Right atrium auricular region (tissue), 2 donors: ENCODE measurements at places on chromosomes 7 and 10.

DNA sequence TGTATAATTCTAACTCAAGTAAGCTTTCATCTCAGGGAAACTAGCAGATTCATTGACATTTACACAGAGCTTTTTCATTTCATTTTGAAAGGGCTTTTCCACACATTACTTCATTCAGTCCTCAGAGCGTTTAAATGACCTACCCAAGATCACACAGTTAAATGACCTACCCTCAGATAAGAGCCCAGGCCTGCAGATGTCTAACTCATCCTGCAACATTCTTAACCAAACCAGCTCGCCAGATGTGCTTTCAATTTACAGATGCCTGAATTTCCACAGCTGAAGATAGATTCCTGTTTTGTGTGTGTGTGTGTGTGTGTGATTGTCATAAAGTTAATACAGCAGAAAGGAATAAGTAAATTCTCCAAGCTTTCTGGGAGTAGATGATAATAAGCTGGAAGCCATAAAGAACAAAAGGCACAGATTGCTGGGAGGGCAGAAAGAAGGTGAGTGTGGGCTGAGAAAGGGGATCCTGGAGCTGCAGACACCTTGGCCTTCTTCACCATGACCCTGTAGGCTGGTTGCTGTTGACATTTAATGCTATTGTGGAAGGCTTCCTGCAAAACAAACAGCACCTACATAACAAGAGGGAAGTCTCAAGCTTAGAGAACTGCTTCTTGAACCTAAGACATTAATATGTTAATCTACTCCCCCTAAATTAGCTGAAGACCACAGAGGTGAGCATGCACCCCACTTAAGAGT, 489.7 kb upstream of the CELF2 start:
- DNase-seq, result peak; percentile 11

DNA sequence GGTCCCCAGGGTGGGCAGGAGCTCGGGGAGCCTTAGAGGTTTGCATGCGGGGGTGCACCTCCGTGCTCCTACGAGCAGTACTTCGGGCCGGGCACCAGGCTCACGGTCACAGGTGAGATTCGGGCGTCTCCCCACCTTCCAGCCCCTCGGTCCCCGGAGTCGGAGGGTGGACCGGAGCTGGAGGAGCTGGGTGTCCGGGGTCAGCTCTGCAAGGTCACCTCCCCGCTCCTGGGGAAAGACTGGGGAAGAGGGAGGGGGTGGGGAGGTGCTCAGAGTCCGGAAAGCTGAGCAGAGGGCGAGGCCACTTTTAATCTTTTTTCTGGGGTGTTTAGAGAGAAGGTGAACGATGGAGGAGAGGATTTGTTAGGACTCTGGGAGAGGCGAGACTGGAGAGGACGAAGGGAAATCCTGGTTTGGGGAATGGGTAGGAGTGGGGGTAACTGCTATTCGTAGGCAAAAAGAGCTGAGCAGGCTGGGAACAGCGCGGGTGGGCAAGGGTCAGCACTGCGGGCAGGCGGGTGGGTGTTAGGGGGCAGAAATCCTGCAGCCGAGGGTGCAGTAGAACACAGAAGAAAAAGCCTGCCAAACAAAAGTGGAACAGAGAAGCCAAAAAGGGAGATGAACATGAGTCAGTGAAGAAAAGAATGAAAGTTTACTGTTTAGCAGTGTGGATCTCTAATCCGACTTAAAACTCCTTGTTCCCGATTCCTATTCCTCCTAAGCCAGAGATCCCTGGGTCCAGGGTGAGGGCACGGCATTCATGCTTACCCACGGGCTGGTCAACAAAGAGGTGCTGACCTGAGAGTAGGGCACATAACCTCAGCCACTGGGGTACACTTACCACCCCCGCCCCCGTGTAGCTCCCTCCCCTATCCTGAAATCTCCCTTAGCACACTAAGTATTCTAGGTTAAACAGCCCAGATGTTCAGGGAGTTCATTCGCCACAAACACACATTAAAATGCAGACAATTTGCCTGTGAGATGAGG, 26.9 kb downstream of the PRSS2 start:
- peak; percentile 56 for DNase-seq

GRCh38 chr7:116212869-116213268, 2.5 kb downstream of the TES start:
- no peak for DNase-seq

- no peak for DNase-seq
Observed at GRCh38 chr7:106756884-106757283, 95.9 kb upstream of the CCDC71L start.

GRCh38 chr10:129550076-129550475, 83.0 kb downstream of the MGMT start:
- DNase-seq, result no peak

DNA sequence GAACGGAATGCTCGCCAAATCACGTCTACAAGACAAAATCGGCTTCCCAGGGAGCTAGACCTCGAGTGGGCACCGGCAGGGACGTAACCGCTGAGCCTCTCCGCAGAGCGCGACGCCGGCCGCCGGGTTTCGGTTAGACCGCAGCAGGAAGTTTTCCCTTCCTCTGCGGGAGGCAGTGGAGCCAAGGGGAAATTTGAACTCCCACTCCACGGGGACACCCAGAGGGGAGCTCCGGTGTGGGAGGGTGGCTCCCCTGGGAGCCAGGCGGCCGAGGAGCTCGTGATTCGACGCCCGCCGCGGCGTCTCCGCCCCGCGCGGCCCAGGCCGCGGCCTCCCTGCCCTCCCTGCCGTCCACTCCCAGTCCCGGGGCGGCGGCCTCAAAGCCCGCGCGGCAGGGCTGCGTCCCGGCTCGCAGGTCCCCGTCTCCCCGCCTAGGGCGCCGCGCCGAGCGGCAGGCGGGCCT, 426 bp downstream of the SYPL1 start:
- peak; percentile 65 for DNase-seq

GRCh38 chr7:39851466-39852045, 98.5 kb upstream of the CDK13 start:
- no peak for DNase-seq

DNA sequence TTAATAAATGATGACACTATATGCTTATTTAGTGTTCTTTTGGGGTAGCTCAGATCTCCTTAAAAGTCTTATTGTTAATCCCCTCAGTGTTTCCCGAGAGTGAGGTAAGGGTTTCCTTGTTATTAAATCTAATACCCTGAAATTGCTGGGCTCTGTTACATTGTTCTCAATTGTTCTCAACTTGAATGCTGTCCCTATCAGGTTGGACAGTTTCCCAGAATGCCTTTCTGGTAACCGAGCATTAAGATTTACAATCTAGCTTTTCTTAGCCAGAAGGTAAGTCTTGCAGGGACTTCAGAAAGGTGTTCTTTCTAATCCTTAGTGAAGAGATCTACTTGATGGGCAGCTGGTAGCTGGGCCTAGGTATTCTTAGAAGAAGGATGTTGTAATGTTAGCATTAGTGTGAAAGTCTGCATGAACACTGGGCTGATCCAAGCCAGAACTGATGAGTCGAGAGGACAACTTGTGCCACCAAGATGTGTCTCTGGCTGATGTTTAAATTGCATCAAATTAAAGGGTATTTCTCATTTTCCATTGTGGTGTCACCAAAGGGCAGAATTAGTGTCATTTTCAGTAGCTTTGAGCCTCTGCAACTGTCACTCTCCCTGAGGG, 89.9 kb downstream of the SND1 start:
- no peak for DNase-seq

- no peak for DNase-seq
Observed at GRCh38 chr7:22911889-22912288, 89.2 kb upstream of the TOMM7 start.

- no peak for DNase-seq
Observed at GRCh38 chr7:27096768-27097514, 1.1 kb upstream of the HOXA1 start.

DNA sequence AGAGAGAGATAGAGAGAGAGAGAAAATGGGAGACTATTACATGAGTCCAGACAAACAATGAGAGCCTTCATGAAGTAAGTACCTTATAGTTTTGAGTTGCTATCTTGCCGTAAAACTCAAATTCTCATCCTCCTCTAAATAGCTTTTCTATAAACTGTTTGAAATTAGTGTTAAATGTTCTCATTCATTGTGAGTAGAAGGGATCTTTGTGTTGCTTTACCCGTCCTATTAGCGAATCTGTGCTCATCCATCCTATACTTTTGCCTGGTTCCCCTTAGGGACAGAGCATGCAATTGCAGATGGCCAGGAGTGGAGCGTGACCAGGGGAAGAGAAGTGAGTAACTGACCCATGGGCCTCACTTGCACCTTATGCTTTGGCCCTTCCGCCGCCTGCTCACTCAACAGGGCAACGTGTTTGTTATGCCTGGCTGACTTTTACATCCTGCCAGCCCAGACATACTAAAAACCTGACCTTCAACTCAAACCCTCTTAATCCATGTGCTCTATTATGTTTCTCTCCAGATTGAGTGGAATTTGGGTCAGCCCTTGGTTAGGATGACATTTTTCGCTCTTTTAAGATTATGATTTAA, 244.2 kb upstream of the YAE1 start:
- no peak for DNase-seq

DNA sequence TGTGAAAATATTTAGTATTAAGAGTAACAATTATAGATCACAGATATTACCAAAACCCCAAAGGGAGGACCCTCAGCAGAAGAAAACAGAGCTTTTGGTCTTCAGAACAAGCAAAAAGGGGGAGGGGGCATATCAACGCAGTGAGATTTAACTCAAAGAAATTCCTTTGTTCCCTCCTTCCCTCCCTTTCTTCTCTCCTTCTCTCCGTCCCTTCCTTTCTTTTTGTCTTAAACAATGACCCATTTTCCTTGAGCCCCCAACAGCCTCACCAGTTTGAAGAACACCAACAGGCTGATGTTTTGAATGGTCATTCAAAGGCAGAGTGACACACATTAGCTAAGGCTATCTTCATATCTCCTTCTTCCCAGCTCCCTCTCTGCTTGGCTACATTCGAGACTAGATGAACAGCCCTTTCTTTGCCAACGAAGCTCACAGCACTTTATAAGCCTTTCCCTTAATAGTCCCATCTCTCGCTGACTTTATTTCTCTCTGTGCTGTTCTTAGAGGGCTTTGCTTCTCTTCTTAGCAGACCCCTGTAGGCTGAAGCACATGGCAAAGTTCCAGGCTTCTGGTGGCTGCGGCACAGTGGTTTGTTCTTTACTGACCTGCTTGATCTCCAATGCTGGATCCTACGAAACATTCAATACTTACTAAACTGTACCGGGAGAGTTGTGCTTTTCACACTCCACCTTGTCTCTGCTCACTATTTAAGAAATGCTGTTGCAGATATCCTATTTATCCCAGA, 75.6 kb upstream of the KCNIP2 start:
- DNase-seq, result no peak

GRCh38 chr10:118407026-118407425, 64.9 kb upstream of the FAM204A start:
- DNase-seq, result no peak

DNA sequence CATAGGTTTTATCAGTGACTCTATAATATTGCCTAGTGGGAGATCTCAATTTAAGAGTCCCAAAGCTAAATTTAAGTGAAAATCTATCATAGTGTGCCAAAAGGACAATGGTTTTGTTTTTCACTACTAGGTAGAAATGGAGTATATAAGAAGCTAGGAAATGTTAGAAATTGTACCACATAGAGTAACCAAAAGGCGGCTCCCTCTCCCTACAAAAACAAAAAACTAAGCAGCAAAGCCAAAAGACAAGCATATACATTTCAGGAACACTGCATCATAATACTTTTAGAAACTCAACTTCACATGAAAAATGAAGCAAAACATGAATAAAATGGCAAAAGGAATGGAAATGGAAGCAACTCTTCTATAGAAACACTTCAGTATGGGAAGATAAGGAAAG, 271.6 kb downstream of the CACNA2D1 start:
- DNase-seq, result no peak

DNA sequence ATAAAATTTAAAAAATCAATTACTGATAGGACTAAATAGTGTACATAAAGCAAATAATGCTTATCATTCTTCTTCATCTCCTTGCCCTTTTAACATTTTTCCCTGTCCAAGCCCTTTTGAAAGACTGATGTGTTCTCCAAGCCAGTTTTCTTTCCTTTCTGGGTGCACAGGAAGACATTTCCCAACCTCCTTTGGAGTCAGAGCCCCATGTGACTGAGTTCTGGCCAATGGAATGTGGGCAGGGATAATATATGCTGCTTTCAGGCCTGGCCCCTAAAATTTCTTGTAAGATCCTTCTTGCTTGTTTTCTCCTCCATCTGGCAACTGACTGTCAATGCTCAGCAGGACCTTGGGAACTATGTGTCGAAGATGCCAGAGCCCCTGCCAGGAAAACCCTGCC, 197.5 kb downstream of the EMX2 start:
- no peak for DNase-seq

DNA sequence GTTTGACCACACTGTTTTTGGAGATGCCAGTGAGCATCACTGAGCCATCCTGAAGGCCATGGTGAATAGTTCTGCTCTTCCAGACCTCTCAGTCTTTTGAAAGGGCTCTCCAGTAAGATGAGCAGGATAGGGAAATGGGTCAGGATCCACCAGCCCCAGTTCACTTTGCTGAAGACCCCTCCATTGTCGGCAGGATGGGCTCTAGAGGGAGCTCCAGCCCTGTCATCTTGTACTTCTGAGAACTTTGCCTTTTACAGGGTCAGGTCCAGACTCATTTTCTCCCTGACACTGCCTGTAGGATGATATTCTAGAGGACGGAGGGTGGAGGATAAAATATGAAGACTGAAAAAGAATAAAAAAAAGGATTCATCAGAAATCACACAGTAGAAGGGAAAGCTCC, 13.1 kb downstream of the LHFPL3 start:
- DNase-seq, result no peak

DNA sequence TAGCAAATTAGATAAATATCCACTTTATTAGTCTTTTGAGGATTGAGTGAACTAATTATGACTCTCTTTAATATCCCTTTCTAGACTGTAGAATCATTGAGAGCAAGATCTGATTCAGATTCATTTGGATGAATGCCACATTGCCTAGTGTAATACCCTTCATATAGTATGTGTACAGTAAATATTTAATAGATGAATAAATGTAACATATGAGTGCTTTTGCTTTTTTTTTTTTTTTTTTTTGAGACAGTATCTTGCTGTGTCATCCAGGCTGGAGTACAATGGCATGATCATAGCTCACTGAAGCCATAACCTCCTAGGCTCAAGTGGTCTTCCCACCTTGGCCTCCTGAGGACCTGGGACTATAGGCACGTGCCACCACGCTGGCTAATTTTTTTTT, 14.8 kb downstream of the SAMD8 start:
- no peak for DNase-seq

- DNase-seq, result no peak
Observed at GRCh38 chr7:922334-923107, 32.0 kb downstream of the ADAP1 start.

GRCh38 chr10:117552156-117552631, 9.6 kb downstream of the EMX2 start:
- DNase-seq, result no peak

GRCh38 chr7:2517678-2518507, 1.7 kb upstream of the LFNG start:
- no peak for DNase-seq

DNA sequence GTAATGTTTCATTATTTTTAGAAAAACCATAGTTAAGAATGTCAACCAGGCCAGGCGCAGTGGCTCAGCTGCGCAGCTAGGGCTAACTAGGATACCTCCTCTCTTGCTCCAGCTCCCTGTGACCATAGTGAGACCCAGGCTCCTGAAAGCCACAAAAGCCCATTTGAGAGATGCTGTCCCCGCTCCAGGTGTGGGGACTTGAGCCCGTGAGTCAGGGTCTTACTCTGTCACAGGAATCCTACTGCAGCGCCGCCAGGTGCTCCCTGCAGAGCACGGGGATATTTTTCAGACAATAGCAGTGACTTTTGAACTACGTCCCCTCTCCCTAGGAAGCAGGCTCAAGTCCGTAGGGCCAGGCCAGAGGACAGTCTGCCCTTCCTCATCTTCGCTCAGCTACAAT, 75.6 kb upstream of the NRBF2 start:
- no peak for DNase-seq
